Thoracic aorta endothelial cell (primary cell): ENCODE measurements at places on chromosomes 16 and 17. TPM values are rescaled to one million over a fixed set of nuclear protein-coding genes. Genes with fewer than 3 reads are reported as not detected.

The FAM171A2 gene
- 3.8 and 5.2 TPM in 2 replicates for total RNA-seq

The LGALS9 gene
- 5.6 and 12.3 TPM in 2 replicates for total RNA-seq

The RSL1D1 gene
- total RNA-seq, result 218 and 233 TPM in 2 replicates

The GGT6 gene
- not detected in 2 replicates for total RNA-seq

The CACNB1 gene
- 2.0 and 4.2 TPM in 2 replicates for total RNA-seq

The CD300E gene
- not detected in 2 replicates for total RNA-seq

The CDRT15L2 gene
- not detected in 2 replicates for total RNA-seq

The DNAAF1 gene
- total RNA-seq, result 0.14 TPM in 1 of 2 replicates, not detected in the other

The NOXO1 gene
- total RNA-seq, result 0.40 TPM in 1 of 2 replicates, not detected in the other

The CDC6 gene
- 53.5 and 53.7 TPM in 2 replicates for total RNA-seq

The MT4 gene
- total RNA-seq, result not detected in 2 replicates

The SLC2A4 gene
- total RNA-seq, result under 0.01 and 0.14 TPM in 2 replicates

The PLLP gene
- total RNA-seq, result 1.4 and 2.0 TPM in 2 replicates

The USP36 gene
- 34.2 and 36.4 TPM in 2 replicates for total RNA-seq

The VEZF1 gene
- 42.3 and 69.2 TPM in 2 replicates for total RNA-seq

The CLEC18A gene
- total RNA-seq, result 0.13 and 0.22 TPM in 2 replicates

The MT1M gene
- 2.4 and 2.5 TPM in 2 replicates for total RNA-seq

The ASPA gene
- total RNA-seq, result under 0.01 TPM in 1 of 2 replicates, not detected in the other

The SHBG gene
- total RNA-seq, result not detected in 2 replicates

The LAT gene
- 0.66 and 0.79 TPM in 2 replicates for total RNA-seq
